ENCODE measurements at places on chromosomes 4 and X.

GRCh38 chr4:139901531-139902320 lies 236.1 kb downstream of the MGST2 start:
- DNase-seq: no peak

GRCh38 chr4:87101543-87102199 lies 118.7 kb downstream of the KLHL8 start:
- no peak for DNase-seq

DNA sequence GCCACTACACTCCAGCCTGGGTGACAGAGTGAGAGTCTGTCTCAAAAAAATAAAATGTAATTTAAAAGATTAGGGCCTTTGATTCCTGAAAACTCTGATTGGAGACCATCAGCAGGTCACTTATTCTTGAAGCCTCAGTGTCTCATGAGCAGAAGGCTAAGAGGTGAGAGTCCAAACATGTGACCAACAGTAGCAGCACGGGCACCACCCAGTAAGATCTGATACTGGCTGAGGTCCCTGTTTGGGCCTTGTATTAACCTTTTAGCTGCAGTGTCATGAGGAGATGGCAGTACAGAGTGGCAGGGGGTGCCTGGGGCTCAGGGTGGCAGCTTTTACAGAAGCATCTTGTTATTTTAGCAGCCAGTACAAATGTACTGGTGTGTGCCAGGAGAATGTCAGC lies 89.3 kb downstream of the FHDC1 start:
- DNase-seq: no peak

DNA sequence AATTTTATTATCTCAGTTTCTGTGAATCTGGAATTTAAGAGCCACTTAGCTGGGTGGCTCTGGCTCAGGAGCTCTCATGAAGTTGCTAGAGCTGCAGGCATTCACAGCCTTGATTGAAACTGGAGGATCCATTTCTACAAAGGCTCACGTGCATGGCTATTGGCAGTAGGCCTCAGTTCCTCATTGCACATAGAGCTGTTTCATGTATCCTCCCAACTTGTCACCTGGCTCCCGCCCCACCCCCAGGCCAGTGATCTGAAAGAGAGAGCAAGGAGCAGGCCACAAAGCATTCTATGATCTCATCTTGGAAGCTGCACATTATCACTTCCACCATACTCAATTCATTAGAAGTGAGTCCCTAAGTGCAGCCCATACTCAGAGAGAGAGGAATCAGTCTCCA lies 18.5 kb upstream of the AP1AR start:
- no peak for DNase-seq

- DNase-seq: no peak
Measured at GRCh38 chr4:153634738-153635353, 49.2 kb upstream of the TLR2 start.
